ENCODE measurements at places on chromosomes 2 and 18. TPM values are rescaled to one million over a fixed set of nuclear protein-coding genes. Genes with fewer than 3 reads are reported as not detected.

NFATC1 gene
- 6.9 TPM for polyA plus RNA-seq

CFC1 gene
- polyA plus RNA-seq: 3.7 TPM

SPP2 gene
- 0.06 TPM for polyA plus RNA-seq

PFN4 gene
- 1.3 TPM for polyA plus RNA-seq

BUB1 gene
- 17.8 TPM for polyA plus RNA-seq

TMEM247 gene
- polyA plus RNA-seq: not detected

AQP12B gene
- 10.6 TPM for polyA plus RNA-seq

POTEI gene
- polyA plus RNA-seq: 0.10 TPM

KCNJ13 gene
- polyA plus RNA-seq: 28.1 TPM

LONRF2 gene
- polyA plus RNA-seq: 3.2 TPM

GRCh38 chr2:29010946-29011345 lies 29.8 kb downstream of the TOGARAM2 start:
- H3K4me1 ChIP-seq: peaks cover 4% of the 10 kb centered on the region
- H3K4me3 ChIP-seq: no peak overlapping the region
- H3K27ac ChIP-seq: no peak overlapping the region
- no peaks in the 10 kb centered on the region for H3K36me3 ChIP-seq
- no peaks in the 10 kb centered on the region for H3K27me3 ChIP-seq

- H3K4me1 ChIP-seq: no peaks in the 10 kb centered on the region
- H3K36me3 ChIP-seq: no peaks in the 10 kb centered on the region
- H3K4me3 ChIP-seq: no peak overlapping the region
- H3K27me3 ChIP-seq: no peaks in the 10 kb centered on the region
- no peak overlapping the region for H3K27ac ChIP-seq
These were observed 116.2 kb downstream of the RBMS1 start for GRCh38 chr2:160377204-160377995.

- no peak overlapping the region for H3K4me3 ChIP-seq
- no peaks in the 10 kb centered on the region for H3K36me3 ChIP-seq
- DNase-seq: no peak
These were observed 6.3 kb downstream of the SGPP2 start for GRCh38 chr2:222430681-222431080.

GRCh38 chr2:52611759-52612158 lies 1155.8 kb upstream of the CHAC2 start:
- H3K36me3 ChIP-seq: no peaks in the 10 kb centered on the region
- H3K27ac ChIP-seq: no peak overlapping the region
- no peaks in the 10 kb centered on the region for H3K27me3 ChIP-seq
- no peaks in the 10 kb centered on the region for H3K4me1 ChIP-seq
- DNase-seq: no peak
- H3K4me3 ChIP-seq: no peak overlapping the region

DNA sequence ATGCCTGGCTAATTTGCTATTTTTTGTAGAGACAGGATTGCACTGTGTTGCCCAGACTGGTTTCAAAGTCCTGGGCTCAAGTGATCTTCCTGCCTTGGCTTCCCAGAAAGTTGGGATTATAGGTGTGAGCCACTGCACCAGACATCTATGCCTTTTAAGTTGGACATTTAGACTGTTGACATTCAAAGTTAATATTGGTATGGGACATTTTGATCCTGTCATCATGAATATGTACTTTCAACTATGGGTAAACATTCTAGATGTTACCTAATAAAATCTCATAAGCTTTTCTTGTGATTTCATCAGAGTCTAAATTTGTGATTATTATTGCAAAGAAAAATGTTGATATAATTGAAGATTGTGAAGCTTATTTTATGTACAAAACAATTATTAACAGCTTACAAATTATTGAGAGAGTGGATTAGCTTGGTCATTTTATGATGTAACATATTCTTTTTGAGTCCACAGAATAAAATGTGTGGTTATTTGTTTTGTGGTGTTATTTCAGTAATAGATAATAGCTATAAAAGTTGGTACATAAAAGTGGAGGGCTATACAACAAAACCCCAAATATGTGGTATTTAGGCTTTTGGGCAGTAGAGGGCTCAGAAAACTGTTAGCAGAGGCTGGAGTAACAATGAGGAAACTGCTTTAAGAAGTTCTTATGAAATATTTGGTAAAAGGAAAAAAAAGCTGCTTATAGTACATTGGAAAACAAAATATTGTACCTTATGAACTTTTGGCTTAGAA lies 41.4 kb downstream of the STARD6 start:
- H3K4me1 ChIP-seq: no peaks in the 10 kb centered on the region
- DNase-seq: no peak
- no peak overlapping the region for H3K27ac ChIP-seq

- H3K4me3 ChIP-seq: no peak overlapping the region
- H3K36me3 ChIP-seq: no peaks in the 10 kb centered on the region
- no peak overlapping the region for H3K27ac ChIP-seq
- no peaks in the 10 kb centered on the region for H3K4me1 ChIP-seq
- no peaks in the 10 kb centered on the region for H3K27me3 ChIP-seq
These were observed 247.8 kb downstream of the AGPS start for GRCh38 chr2:177640423-177640822.

DNA sequence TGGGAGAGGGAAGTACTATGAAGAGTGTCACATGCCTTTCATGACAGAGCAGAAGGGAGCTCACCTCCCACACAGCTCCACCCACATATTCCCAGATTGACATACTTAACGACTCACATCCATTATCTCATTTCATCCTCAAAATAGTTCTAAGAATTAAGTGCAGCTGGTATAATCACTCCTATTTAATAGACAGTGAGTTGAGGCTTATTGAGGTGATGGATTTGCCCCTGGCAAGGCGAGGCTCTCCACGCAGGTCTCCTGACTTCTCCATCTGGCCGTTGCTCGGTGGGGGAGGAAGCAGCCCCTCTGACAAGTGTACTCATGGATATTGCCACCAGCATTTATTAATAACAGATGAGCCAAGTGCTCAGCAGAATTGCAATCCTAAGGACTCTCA lies 81.4 kb downstream of the TGOLN2 start:
- no peak overlapping the region for H3K4me3 ChIP-seq
- no peaks in the 10 kb centered on the region for H3K36me3 ChIP-seq
- H3K4me1 ChIP-seq: peaks cover 17% of the 10 kb centered on the region
- DNase-seq: no peak
- no peak overlapping the region for H3K27ac ChIP-seq
- H3K27me3 ChIP-seq: no peaks in the 10 kb centered on the region

- no peaks in the 10 kb centered on the region for H3K27me3 ChIP-seq
- no peaks in the 10 kb centered on the region for H3K36me3 ChIP-seq
- H3K4me3 ChIP-seq: no peak overlapping the region
- DNase-seq: no peak
- no peak overlapping the region for H3K27ac ChIP-seq
- H3K4me1 ChIP-seq: no peaks in the 10 kb centered on the region
These were observed 58.5 kb upstream of the MSH6 start for GRCh38 chr2:47724221-47724981.

- H3K36me3 ChIP-seq: peaks cover 9% of the 10 kb centered on the region
- no peak overlapping the region for H3K4me3 ChIP-seq
- DNase-seq: no peak
- no peaks in the 10 kb centered on the region for H3K27me3 ChIP-seq
- no peak overlapping the region for H3K27ac ChIP-seq
These were observed 20.3 kb downstream of the RAB3GAP1 start for GRCh38 chr2:135072125-135072997.

DNA sequence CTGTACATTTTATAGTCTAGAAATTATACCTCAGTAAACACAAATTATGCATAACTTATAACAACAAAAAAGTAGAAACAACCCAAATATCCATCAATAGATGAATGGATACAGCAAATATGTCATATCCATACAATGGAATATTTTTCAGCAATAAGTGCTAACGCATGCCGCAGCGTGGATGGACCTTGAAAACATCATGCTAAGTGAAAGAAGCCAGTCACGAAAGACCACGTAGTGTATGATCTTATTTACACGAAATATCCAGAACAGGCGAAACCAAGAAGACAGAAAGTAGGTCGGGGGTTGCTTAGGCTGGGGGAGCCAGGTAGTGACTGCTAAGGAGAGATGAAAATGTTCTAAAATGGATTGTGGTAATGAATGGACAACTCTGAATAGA lies 167.1 kb upstream of the MYCN start:
- H3K27ac ChIP-seq: no peak overlapping the region
- no peak for DNase-seq
- H3K27me3 ChIP-seq: no peaks in the 10 kb centered on the region
- no peak overlapping the region for H3K4me3 ChIP-seq
- H3K36me3 ChIP-seq: no peaks in the 10 kb centered on the region

GRCh38 chr18:3875376-3875775 lies 425.4 kb downstream of the TGIF1 start:
- DNase-seq: no peak
- no peaks in the 10 kb centered on the region for H3K27me3 ChIP-seq
- H3K36me3 ChIP-seq: no peaks in the 10 kb centered on the region

GRCh38 chr2:237540823-237541222 lies 25.6 kb upstream of the PRLH start:
- H3K4me3 ChIP-seq: no peak overlapping the region
- H3K27me3 ChIP-seq: no peaks in the 10 kb centered on the region
- peaks cover 9% of the 10 kb centered on the region for H3K4me1 ChIP-seq
- H3K27ac ChIP-seq: no peak overlapping the region
- DNase-seq: peak; percentile 30
- H3K36me3 ChIP-seq: no peaks in the 10 kb centered on the region

DNA sequence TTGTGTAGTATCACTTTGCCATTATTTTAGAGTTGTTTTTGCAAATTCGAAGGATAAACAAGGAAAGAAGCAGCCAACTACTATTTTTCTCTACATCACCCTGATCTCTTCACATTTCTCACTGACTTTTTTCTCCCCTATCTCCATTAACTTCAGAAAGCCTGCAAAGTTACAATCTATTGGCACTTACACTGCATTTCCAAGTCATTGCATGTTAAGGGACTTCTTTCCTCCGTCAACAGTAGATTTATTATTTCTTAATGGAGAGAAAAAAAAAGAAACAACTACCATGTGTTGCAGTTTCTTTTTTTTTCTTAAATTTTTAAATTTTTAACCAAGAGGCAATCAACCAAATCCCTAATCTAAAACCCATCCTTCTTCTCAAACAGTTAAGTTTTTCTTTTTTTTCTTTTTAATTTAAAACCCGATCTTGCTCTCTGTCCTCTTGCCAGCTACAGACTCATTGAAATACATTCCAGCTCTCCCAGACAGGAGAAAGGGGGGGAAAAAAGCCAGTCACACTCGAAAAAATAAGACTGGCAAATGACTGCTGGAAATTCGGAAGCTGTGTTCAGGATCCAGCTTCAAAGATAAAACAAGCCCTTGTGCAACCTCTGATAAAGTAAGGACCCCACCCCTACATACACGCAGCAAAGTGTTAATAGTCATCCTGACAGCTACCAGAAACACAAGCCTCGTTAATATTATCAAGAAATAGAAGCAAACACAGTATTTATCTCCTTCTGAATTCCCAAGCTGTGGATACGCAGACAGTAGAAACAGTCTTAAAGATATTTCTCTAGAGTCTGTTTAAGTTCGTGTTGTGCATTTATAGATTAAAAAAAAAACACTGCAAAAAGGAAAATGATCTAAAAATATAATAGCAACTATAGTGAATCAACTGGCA lies 1.3 kb downstream of the LRRTM4 start:
- no peaks in the 10 kb centered on the region for H3K36me3 ChIP-seq
- H3K27me3 ChIP-seq: peaks cover 10% of the 10 kb centered on the region
- no peak for DNase-seq
- H3K27ac ChIP-seq: no peak overlapping the region
- H3K4me1 ChIP-seq: no peaks in the 10 kb centered on the region
